NCI-H2029 treated with DMSO at 0.1 percent for 48 hours (cell line): ENCODE measurements at places on chromosomes 7 and 10.

GRCh38 chr10:81872206-81872862 is 2.7 kb upstream of the NRG3 start:
- DNase-seq, result no peak

DNA sequence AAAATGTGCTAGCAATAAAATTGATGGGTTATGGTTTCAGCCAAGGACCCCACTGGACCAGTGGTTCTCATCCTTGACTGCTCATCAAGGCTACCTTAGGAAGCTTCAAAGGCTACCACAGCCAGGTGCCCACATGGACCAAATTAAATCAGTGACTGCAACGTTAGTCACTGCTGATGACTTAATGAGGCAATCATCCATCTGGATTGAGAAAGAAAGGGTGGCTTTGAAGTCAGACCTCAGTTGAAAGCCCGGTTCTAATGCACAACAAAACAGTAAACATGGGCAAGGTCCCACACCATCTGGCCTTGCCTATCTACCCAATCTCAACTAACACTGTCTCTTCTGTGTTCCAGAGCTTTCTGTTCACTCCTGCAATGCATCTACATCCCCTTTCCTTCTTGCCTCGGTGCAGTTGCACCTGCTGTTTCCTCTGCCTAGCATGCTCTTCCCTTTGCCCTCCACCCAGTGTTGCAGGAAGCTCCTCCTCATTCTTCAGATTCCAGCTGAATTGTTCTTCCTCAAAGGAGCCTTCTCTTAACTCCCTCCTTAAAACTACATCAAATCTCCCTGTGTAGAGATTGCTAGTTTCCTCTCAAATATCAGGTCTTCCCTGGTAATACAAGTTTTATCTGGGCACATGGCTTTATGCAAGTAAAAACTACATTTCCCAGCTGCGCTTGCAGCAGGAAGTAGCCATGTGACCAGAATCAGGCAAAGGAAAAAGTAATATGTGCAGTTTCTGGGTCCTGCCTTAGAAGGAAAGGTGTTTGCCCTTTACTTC is 10.3 kb upstream of the KCNK18 start:
- no peak for DNase-seq

DNA sequence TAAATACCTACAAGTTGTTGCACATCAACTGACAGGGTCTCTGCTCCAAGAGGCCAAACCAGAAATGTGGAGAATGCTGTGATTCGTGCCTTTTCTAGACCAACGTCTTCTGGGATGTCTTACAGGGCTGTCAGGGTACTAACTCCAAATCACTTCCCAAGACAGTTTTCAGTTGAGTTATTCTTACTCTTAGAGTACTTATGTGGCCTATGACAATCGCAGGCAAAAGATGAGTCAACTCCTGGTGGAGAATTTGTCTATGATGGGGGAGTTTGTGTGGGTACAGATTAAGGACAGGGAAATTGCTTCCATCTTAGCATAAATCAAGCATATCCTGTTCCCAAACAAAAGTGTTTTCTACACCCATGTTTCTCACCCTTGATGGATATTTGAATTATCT is 734.8 kb downstream of the TNS3 start:
- DNase-seq, result no peak

DNA sequence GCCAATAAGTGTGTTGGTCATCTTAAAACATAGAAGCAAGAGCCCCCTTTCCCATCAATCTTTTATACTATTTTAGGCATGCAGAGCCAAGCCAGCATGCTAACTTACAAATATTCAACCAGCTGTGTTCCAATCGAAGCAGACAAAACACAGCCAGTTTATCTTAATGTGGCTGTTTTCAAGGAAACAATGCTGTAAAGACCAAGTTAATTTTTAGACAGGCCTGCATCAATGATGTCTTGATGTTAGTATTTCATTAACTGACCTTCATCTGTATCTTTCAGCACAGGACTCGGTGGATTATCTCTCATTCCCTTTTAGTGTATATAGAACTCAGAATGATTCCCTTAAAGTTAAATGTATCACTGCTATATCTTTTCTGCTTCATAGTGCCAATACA is 262.0 kb upstream of the ZWINT start:
- no peak for DNase-seq

GRCh38 chr7:68800316-68800715 is 798.0 kb upstream of the AUTS2 start:
- DNase-seq, result no peak

DNA sequence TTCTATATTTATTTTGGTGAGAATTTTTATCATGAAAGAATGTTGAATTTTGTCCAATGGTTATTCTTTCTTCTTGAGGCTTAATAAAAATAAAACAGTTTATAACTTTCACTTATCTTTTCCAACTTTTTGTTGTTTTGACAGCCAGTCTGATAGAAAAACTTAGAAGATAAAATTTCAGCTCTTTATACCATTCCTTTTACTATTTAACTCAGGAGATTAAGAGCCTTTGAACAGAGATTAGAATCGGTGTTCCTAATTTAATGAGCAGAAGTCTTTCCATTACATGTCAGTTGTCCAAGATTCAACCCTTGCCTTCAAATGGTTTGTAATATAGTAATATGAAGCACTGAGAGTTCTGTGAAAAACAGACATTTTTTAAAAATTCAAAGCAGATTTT is 97.8 kb upstream of the SEC61G start:
- DNase-seq, result no peak

DNA sequence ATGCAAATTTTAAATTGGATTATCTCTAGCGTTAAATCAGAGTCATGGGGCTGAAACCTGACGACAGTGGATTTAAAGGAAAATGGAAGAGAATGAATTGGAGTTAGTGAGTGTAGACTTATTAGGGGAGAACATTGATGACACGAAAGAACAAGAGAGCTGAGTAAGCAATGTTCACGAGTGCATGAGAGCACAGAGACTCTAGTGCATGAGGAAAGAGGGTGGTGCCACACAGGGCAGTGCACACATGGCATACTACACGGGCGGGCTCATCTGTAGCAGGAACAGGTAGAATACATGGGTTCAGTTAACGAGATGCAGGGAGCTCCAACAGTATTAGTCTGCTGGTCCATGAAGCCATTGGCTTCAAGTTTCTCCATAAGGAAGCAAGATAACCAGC is 53.9 kb downstream of the USP6NL start:
- DNase-seq, result no peak

GRCh38 chr10:22489975-22490374 is 144.7 kb downstream of the SPAG6 start:
- DNase-seq, result no peak

DNA sequence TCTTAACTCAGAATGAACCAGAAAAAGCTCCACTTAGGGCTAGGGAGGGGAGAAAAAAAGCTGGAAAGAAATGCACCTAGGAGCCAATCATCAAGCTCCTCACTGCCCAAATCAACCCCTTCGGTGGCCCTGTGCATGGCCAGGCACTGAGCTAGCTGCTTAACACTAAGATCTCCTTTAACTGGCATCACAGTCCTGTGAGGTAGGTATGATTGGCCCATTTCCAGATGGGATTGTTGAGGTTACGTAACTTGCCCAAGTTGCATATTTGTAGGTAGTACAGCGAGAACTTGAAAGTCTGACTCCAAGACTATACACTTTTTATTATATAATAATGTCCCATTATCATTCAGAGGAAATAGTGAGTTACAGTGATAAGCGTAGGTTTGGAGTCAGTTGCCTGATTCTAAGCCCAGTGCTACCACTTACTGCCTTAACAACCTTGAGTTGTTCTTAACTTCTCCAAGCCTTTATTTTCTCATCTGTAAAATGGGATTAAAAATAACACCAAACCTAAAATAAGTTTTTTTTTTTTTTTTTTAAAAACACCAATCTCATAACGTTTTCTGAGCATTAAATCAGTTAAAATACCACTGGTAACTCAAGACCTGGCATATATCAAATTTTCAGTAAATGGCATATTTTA is 37.2 kb upstream of the ACSL5 start:
- DNase-seq, result no peak

GRCh38 chr10:113859261-113859660 is 4.8 kb downstream of the NHLRC2 start:
- no peak for DNase-seq

GRCh38 chr10:130453721-130454542 is 317.7 kb downstream of the GLRX3 start:
- DNase-seq, result no peak

DNA sequence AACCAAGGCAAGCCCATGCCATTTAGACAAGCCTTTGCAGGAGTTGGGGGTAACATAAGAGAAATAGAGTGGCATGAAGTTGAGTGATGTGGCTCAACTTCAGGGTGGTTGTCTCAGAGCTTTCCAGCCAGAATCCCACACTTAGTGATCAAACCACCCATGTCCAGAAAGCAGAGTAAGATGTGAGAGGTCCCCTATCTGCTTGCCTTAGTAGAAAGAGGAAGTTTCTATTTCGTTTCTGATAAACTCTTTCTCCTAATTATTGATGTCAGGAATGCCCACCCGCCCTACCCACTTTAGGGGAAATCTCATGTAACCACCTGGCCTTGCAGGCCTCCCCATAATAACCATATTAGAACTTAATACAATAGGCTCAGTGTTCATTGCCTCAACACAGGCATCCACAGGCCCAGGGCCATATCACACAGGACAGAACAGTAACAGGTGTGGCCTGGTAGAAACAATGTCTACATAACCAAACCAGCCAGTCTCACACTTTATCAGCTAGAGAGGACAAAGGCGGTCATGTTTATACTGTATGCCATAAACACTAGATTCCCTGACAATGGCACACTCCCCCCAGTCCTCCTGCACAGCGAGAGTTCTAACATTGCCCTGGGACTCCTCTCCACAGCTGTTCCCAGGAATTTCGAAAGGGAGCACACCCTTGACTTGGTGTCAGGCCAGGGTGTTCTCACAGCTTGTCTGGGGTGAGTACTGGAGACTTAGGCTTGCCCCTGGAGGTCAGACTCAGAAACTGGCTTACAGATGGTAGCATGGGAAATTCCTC is 364.4 kb downstream of the CXCL12 start:
- no peak for DNase-seq

DNA sequence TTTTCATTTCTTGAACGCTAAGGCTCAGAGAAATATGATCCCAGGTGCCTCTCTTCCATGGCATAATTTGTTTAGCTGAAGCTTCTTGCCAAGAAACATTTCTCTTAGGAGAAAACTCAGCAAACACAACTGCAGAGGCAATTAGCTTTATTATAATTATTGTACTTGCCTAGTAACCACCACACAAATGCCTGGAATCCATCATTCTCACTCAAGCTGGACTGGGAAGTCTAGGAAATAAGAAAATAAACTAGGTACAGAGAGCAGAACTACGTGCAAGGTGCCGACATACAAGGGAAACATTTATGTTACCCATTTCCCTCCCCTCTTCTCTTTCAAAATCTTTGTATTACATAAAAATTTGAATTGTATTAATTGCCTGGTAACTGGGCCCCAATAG is 15.1 kb downstream of the SLC35B4 start:
- DNase-seq, result no peak

DNA sequence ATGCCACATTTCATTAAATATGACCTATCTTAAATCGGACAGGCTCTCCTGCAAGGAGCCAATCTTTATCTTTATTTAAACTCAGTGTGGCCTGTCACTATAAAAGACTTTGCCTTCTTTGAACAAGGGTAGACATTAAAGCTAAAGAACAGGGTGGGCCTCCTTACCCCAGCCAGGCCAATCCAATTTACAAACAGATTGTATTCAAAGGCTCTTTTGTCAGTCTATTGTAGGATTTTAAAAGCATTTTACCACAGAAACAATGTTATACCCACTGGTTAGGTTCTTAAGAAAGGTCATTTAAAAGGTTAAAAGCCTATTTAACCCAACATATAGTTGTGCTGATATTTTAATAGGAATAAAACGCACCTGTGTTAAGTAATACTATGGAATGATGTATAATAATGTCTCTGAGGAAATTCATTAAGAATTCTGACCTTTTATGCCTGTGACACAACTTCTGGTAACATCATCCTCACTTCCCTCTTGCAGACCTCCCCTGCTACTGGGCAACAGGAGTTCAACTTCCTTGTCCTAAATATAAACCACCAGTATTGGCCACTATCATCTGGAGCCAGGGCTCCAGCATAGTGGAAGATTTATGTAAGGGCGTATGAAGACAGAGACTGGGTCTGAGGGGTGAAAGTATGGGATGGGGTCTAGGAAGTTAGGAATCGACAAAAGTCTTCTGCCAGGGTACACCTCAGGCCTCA is 32.5 kb downstream of the MTERF1 start:
- DNase-seq, result no peak

- no peak for DNase-seq
Observed at GRCh38 chr7:133360201-133360600, 107.3 kb downstream of the EXOC4 start.

DNA sequence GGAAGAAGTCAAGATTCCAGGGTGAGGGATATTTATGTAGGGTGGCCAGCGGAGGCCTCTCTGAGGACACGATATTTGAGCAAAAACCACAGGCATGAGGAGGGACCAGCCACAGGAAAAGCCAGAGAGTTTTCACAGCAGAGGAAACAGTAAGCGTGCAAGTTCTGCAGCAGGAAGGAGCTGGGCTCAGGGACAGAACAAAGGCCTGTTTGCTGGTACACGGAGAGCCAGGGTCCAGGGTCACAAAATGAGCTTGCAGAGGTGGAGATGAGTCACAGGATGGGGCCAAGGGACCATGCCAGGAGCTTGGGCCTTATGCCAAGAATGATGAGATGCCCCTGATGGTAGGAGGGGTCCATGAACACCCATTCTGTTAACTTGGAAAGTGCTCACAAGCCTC is 283.5 kb downstream of the PLXNA4 start:
- DNase-seq, result no peak

GRCh38 chr7:115306586-115306985 is 384.7 kb downstream of the MDFIC start:
- no peak for DNase-seq
